Activated CD8-positive, alpha-beta memory T cell treated with anti-CD3 and anti-CD28 coated beads for 24 hours (primary cell): ENCODE measurements at places on chromosomes 12 and 14.

DNA sequence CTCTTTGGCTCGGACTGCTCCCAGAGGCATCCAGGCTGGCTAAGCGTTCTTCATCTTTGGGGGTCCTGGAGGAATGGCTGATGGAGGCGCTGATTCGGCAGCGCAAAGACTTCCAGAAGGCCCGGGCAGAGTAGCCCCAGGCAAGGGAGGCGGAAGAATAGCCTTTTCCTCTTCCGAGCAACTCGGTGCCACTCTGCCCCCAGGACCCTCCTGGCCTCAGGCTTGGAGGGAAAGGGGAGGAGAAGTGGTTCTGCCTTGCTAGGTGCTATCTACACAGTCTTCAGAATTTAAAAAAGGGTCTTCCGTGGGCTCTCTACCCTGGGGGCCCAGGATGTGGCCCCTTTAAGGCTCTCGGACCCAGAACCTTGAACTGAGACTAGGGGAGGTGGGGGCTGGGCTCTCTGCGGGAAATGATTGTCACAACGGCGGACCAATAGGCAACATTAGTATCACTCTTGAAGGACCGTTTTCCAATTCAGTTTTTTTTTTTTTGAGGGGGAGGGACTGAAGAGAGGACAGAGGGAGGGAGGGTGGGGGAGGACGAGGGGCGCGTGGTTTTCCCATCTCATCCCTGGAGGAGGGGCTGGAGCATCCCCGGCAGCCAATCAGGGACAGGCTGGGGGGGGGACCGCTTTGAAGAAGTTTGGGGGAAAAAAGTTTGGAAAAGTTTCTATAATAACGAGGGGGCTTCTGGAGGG lies at the start of gene NFATC4:
NFATC4 (plus strand) TSS at position 671 of the 698 bp plus-strand sequence. CDS start 157 bp downstream, outside the sequence.
- no peak for DNase-seq

GRCh38 chr12:132170094-132170636 lies 25.9 kb downstream of the NOC4L start:
- no peak for DNase-seq

DNA sequence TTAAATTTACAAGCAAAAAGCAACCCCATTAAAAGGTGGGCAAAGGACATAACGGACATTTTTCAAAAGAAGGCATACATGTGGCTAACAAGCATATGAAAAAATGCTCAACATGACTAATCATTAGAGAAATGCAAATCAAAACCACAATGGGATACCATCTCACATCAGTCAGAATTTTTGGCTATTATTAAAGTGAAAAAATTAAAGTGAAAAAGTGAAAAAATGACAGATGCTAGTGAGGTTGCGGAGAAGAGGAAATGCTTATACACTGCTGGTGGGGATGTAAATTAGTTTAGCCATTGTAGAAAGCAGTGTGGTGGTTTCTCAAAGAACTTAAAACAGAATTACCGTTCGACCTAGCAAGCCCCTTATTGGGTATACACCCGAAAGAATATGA lies 7.9 kb downstream of the OTOGL start:
- DNase-seq = no peak

DNA sequence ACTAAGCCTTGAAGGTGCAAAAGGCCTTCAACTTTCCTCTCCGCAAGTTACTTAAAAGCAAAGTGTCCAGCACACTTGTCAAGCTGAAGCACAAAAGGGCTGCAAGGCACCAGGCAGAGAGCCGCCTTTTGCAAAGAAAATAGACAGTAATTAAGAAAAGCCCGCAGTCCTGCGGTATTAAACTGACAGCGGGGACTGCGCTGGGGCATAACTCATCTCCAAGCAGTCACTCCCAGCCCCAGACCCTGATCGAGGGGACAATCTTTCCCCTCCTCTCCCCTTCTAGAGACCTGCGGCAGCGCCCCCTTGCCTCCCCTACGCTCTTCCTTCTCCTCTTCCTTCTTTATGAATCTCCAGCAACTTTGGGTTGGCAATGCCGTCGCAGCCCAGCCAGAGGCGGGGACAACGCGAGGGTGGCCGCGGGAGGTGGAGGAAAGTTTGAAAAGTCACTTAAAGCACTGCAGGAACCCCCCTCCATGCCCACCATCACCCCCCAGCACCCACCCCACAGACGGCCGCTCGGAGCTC lies 200.9 kb upstream of the CAND1 start:
- DNase-seq = peak; percentile 61

DNA sequence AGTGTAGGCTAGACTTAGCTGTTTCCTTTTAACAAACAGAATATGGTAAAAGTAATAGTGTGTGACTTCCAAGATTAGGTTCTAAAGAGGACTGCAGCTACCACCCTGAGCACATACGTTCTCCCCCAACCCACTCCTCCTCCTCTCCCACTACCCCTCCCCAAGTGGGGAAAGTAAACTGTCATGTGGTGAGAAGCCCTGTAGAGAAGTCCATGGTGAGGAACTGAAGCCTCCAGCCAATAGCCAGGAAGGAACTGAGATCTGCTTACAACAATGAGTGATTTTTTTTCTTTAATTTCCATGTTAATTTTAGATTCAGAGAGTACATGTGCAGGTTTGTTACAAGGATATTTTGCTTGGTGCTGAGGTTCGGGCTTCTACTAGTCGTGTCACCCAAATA lies 57.0 kb upstream of the EGLN3 start:
- no peak for DNase-seq

GRCh38 chr12:121295746-121296617 lies 527 bp downstream of the CAMKK2 start:
- peak; percentile 84 for DNase-seq

- no peak for DNase-seq
Observed at GRCh38 chr12:39884616-39885125, 221.2 kb downstream of the SLC2A13 start.

DNA sequence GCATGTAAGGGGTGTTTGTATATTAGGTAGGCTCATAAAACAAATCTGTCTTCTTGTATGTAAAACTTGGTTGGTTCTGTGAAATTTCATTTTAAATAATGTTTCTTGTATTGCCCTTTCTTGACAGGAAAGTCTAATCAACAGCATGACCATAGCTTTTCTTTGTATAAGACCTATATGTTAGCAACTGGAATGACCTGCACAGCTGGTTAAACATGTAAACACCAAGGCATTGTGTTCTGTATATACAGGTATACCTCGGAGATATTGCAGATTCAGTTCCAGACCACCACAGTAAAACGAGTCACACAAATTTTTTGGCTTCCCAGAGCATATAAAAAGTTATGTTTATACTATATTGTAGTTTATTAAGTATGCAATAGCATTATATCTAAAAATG lies 183.6 kb downstream of the ERC1 start:
- DNase-seq = no peak

DNA sequence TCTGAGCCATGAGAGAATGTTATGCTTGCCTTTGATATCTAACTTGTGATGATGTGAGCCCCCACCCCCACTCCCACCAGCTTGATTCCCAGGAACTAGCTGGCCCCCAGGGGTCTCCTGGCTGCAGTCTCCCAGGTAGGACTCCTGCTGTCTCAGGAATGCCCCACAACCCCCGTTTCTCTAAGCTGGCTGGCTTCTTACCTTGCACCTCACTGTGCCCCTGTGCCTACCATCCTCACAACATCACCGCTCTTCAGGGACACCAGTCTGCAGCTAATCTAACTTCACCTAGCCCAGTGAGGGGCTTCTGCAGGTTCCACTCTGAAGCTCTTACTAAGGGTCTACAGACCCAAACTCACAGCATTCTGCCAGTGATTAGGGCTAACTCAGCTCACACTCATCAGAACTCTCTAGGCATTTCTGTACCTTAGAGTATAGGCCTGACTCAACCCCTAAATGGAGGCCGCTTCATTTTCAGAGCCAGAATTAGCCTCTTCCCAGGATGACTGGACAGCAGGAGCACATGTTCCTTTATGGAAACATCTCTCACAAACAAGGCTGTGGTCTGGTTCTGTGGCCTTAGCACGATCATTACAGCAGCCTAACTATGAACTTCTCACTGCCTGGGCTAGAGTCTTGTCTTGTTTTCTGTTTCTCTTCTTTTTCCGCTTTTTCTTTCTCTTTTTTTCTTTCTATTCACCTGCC lies 72.8 kb upstream of the IFNG-AS1 start:
- DNase-seq = no peak

- no peak for DNase-seq
Observed at GRCh38 chr12:54701940-54702592, 53.9 kb upstream of the DCD start.

DNA sequence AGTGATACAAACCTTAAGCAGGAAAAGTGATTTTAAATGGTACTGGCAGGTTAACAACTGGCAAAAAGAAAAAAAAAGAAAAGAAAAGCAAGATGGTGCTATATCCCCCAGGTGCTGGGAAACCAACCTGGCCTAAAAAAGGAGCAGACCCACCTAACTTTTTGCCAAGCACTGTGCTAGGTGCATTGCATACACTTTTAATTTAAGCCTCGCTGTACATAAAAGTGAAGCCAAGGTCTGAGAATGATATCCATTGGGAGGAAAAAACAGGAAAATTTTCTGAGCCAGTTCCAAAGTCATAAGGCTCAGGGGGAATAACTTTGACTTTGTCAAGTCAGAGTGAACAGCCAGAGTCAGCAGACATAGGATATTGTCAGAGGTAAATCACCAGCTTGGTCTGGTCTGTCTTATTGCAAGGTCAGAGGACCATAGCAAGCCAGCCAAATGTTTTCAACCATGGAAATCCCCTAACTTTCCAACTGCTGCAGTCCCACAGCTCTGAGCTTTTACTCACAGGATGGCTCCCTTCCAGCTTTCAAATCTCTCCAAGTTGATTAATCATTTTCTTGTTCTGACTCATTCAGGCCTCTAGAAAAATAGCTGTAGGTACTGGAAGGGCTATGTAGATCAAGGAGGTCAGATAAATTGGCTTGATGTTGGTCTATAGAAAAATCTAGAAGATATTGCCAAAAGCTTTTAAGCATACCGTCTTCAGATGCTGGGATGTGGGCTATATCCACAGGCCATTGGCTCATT lies 412.9 kb downstream of the RAD51B start:
- no peak for DNase-seq

GRCh38 chr12:132608231-132609171 lies 1.9 kb downstream of the LRCOL1 start:
- no peak for DNase-seq

DNA sequence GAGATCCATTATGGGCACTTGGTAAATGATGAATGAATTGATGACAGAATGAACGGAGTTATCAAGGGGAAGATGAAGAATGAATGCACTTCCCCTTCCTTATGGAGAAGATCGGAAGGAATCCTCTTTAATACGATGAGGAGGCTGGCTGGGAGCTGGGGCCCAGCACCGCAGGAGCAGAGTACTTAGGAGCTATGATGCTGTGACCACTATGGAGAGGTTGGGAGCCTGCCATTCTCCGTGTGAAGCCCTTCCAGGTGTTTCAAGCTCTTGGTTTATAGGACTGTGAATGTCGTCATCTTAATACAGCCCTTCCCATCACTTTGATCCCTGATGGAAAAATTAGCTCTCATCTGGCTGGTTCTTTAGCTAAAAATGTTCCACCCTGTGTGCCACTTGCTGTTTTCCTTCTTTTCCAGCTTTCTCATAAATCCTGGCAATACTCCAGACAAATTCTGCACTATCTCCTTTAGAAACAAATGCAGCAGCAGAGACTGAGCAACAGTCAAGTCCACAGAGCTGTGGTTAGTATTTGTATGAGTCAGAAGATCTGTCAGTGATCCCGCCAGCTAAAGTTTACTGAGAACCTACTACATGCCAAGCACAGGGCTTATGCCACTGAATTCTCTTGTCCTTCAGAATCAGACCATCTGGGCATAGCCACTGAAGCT lies 263.1 kb upstream of the CRY1 start:
- DNase-seq = no peak

- no peak for DNase-seq
Observed at GRCh38 chr14:83777516-83777915, 1752.4 kb upstream of the FLRT2 start.

DNA sequence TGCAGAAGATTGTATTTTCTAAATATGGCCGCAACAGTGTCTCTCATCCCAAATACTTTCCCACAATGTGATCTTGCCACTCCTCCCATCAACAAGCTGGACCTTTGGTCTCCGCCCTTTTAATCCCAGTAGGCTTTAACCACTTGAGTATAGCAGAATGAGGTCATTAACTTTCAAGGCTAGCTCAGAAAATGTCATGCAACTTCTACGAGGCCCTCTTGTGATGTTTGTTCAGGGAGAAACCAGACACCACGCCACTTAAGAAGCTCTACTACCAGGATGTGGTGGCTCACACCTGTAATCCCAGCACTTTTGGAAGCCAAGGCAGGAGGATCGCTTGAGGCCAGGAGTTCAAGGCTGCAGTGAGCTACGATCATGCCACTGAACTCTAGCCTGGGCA lies 20.1 kb upstream of the OR6J1 start:
- DNase-seq = no peak

GRCh38 chr12:89370421-89370831 lies 18.1 kb upstream of the DUSP6 start:
- DNase-seq = no peak

DNA sequence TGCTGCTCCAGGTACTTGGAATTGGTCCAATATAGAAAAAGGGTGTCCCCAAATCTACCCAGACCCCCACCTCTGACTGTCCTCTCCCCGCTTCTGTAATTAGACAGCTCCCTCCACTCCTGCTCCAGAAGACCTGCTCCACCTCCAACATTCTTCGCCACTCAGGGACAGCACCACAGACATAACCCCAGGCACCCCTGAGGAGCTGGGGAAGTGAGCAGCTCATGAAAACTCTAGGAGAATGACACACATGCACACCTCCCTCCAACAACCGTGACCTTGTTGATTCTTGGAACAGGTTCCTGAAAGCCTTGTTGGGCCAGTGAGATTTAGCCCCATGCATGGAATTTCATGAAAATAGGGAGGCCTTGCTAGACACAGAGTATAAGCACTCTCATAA lies 8.2 kb downstream of the KRT4 start:
- DNase-seq = no peak

- DNase-seq = no peak
Observed at GRCh38 chr12:98999559-98999958, 354.5 kb downstream of the APAF1 start.

DNA sequence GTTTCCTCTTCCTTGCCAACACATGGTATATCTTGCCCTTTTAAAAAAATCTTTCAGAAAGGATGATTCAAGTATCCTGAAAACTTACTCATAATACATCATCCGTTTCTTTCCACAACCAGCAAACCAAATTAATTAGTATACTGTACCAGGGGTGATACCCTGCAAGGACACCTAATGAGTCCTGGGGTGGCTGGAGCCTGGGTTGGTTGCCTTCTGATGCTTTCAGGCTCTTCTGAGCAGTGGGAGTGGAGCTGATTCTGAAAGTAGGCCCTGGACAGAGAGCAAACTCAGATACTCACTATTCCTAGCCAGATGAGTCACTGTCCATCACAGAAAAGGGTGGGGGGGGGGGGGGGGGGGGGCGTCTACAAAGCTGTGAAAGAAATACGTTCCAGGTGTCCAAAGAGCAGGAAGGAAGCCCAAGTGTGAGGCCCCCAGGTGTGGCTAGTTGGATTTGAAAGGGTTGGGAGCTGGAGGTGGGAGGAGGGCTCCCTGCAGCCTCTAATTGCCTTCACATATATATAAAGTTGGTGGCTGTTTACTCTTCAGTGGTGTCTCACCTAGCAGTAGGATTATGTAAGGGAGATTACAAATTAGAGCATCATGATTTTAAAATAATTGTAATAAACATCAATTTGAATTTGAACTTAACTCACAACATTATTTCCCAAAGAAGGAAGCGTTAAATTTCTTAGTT lies 36.5 kb downstream of the FBXO33 start:
- no peak for DNase-seq
